HCT116 (cell line): ENCODE measurements at places on chromosomes 6 and 20. TPM values are rescaled to one million over a fixed set of nuclear protein-coding genes. Genes with fewer than 3 reads are reported as not detected.
A peak's percentile ranks its signal among the peaks of the same experiment; 100 is the strongest.

HCRTR2 gene
- not detected for total RNA-seq

DNMT3B gene
- 22.2 TPM for total RNA-seq

BPIFA1 gene
- total RNA-seq: not detected

UBD gene
- not detected for total RNA-seq

- no peak for DNase-seq
Measured at GRCh38 chr6:134253681-134254080, 64.2 kb downstream of the SGK1 start.

GRCh38 chr6:109103942-109104341 is 8.6 kb downstream of the CEP57L1 start:
- no peak for DNase-seq

- no peak for DNase-seq
Measured at GRCh38 chr20:6079016-6079415, 25.2 kb upstream of the LRRN4 start.

GRCh38 chr6:8274226-8274625 is 161.1 kb downstream of the SLC35B3 start:
- DNase-seq: no peak

- no peak for DNase-seq
Measured at GRCh38 chr20:57676589-57677583, 32.9 kb downstream of the PMEPA1 start.

GRCh38 chr6:41608443-41609151 is 29.7 kb upstream of the MDFI start:
- no peak for DNase-seq

- peak; percentile 38 for DNase-seq
Measured at GRCh38 chr20:3173610-3174441, 477 bp upstream of the LZTS3 start.

- no peak for DNase-seq
Measured at GRCh38 chr6:33445119-33445603, 9.2 kb upstream of the ZBTB9 start.

DNA sequence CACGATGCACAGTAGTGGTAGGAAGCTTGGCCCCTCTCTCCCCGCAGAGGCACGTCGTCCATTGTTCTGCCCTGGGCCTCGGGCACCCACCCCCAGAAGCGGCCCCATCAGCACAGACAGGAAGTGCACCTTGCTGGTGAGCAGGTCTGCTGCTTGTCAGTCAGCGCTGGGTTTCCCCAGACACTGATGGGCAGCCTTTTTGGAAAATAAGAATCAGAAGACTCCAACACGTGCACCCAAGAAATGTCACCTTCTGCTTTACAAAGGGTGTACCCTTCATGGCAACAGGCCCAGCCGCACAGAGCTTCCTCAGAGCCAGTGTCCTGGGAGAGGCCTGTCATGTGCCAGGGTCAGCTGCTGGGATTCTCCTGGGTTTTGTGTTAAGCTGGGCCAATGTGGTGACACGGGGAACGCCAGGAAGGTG is 34.7 kb upstream of the IRF4 start:
- no peak for DNase-seq
